ENCODE measurements at places on chromosomes 1 and 21.
A peak's percentile ranks its signal among the peaks of the same experiment; 100 is the strongest.

DNA sequence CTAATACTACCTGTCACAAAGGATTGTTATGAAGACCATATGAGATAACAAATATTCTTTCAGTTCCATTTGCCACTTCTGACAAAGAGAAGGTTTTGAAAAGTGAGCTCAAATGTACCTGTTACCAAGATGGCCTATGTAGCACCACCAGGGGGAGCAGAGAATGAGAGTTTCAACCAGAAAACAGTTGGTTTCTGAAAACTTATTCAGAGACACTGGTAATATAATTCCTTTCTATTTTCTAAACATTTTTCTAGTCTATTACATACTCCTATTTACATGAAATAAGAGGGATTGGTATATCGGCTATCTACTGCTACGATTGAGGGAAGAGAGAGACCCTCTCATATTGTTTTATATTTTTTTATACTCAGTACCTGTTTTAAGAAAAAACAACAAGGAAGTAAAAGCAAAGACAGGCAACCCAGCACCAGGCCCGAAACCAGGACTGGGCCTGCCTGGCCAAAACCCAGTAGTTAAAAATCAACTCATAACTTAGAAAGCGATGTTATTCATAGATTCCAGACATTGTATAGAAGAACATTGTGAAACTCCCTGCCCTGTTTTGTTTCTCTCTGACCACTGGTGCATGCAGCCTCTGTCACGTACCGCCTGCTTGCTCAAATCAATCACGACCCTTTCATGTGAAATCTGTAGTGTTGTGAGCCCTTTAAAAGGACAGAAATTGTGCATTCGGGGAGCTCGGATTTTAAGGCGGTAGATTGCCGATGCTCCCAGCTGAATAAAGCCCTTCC is 48.3 kb downstream of the IL23R start:
- no peak overlapping the region for H3K27ac ChIP-seq
- no peaks in the 10 kb centered on the region for H3K27me3 ChIP-seq
- no peaks in the 10 kb centered on the region for H3K36me3 ChIP-seq
- H3K4me3 ChIP-seq: no peak overlapping the region
- H3K4me1 ChIP-seq: peaks cover 39% of the 10 kb centered on the region
- peak; percentile 79 for DNase-seq

- H3K27ac ChIP-seq: no peak overlapping the region
- H3K36me3 ChIP-seq: no peaks in the 10 kb centered on the region
- peaks cover 2% of the 10 kb centered on the region for H3K4me1 ChIP-seq
- peaks cover 30% of the 10 kb centered on the region for H3K27me3 ChIP-seq
These were observed 5.8 kb upstream of the WNT3A start for GRCh38 chr1:228000836-228001563.

GRCh38 chr21:32930673-32931072 is 95.1 kb upstream of the OLIG2 start:
- no peak for DNase-seq
- H3K27ac ChIP-seq: no peak overlapping the region
- peaks cover 6% of the 10 kb centered on the region for H3K36me3 ChIP-seq
- no peaks in the 10 kb centered on the region for H3K27me3 ChIP-seq
- H3K4me1 ChIP-seq: peaks cover 40% of the 10 kb centered on the region
- H3K4me3 ChIP-seq: no peak overlapping the region

DNA sequence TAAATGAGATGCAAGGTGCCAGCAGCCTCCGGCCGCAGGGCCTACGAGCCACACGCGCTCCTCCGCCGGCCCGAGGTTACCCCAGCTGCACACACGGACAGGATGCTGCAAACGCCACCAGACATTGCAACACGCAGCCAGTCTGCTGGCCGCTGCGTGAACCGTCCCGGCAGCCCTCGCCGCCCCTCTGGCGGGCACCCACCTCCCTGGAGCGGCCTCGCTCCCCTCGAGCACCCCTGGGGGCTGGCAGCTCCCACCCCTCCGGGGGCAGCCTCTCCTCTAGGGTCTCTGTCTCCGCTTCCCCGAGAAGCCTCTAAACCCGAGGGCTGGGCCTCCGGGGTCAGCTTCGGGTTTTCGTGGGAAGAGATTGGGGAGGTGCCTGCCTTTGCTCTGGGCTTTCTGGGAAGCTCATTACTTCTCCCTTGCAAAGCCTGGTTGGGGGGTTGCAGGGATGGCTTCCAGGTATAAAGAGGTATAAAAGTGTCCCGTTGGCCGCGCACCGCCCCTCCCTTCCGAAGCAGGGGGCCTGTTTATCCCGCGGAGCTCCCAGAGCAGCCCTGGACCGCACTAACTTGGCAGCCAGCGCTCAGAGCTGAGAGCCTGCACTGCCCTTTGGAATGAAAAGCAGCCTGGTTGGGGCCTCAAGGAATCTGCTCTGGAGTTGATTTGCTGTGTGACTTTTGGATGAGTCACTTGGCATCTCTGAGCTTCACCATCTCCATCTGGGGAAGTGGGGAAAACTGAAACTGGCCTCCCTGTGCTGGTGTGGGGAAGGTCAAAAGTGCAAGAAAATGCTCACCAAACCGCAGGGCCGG is 21.8 kb downstream of the DHRS3 start:
- H3K36me3 ChIP-seq: peaks cover 43% of the 10 kb centered on the region
- no peak overlapping the region for H3K27ac ChIP-seq
- H3K4me3 ChIP-seq: peak overlapping the region; percentile 45
- H3K27me3 ChIP-seq: no peaks in the 10 kb centered on the region
- DNase-seq: peak; percentile 70

DNA sequence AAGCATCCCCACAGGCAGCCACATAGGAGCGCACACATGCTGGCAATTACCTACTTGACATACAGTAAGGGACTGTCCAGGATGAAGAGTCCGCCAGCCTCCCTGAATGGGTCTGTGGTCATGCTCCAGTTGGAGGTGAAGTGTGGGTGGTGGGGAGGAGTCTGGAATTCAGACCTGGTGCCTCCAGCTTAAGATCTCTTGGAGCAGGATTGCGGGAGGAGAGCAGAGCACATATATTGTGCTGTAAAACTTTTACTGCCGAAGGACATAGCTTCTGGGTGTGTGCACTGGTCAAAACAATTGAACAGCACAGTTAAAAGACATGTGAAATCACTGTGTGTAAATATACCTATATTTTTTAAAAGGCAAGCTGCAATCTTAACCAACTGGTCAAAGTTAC is 17.9 kb downstream of the STK40 start:
- H3K27ac ChIP-seq: peak overlapping the region; percentile 88
- no peaks in the 10 kb centered on the region for H3K27me3 ChIP-seq
- no peak for DNase-seq
- peaks cover 11% of the 10 kb centered on the region for H3K36me3 ChIP-seq
- peaks cover 53% of the 10 kb centered on the region for H3K4me1 ChIP-seq

GRCh38 chr1:18684303-18684702 is 53.7 kb downstream of the PAX7 start:
- no peak for DNase-seq
- H3K27ac ChIP-seq: no peak overlapping the region
- peaks cover 3% of the 10 kb centered on the region for H3K27me3 ChIP-seq
- H3K4me1 ChIP-seq: no peaks in the 10 kb centered on the region
- H3K4me3 ChIP-seq: no peak overlapping the region

GRCh38 chr1:231584117-231584516 is 42.5 kb upstream of the DISC1 start:
- DNase-seq: peak; percentile 6
- H3K4me1 ChIP-seq: no peaks in the 10 kb centered on the region
- H3K27ac ChIP-seq: no peak overlapping the region
- no peaks in the 10 kb centered on the region for H3K27me3 ChIP-seq
- no peaks in the 10 kb centered on the region for H3K36me3 ChIP-seq
- no peak overlapping the region for H3K4me3 ChIP-seq

DNA sequence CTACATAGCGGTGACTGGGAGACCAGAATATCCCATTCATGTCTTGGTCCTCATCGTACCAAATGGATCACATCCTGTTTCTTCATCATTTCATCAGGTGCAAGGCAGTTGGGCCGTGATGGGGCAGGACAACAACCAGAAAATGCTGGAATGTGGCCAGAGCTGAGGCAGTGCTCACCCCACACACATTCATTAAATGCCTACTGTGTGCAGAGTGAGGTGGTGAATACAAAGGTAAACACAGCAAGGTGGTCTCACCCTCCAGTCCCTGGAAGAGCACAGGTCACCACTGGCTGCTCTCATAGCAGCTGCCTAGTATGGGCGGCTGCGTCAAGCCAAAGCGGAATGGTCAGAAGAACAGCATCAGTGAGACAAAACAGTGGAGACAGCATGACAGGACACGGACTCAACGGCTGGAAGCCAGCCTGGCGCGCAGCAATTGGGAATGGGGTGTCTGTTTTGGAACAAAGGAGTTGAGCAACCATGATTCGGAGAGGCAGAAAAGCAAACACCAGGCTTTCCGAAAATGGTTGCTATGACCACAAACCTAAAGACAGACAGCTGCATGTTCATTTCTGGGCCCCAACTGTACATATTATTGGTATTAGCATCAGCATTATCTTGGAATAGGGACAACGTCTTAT is 5.6 kb upstream of the ADAMTSL4 start:
- peaks cover 14% of the 10 kb centered on the region for H3K27me3 ChIP-seq
- H3K4me3 ChIP-seq: no peak overlapping the region
- H3K4me1 ChIP-seq: peaks cover 3% of the 10 kb centered on the region
- no peak for DNase-seq

DNA sequence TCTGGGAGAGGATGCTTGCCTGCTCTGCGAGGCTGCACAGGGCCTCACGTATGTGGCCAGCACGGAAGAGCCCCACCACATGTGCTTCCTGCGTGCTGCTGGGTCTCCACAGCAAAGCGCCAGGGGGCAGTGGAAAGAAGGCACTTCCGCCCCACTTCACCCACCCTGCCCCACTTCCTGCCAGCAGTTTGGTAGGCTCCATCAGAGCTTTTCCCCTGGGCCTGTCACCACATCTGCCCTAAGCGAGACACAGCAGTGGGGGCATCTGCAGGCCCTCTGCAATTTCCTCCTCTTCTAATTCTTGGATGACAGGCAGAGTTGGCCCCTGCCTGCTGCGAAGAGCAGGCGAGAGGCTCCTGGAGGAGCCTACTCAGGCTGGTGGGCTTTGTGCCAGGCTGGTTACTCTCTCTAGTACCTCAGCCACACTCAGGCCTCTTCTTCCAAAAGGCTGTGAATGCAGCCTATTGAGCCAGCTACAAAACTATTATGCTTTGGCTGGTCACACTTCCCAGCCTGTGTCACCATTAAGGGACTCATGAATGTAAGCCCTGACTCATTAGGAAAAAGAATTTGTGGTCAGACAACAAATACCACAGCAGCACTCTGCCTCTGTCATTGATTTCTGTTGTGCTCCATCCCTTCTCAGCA is 25.0 kb downstream of the CD244 start:
- H3K36me3 ChIP-seq: no peaks in the 10 kb centered on the region
- H3K4me3 ChIP-seq: peak overlapping the region; percentile 57
- peak overlapping the region; percentile 99 for H3K27ac ChIP-seq
- H3K27me3 ChIP-seq: no peaks in the 10 kb centered on the region
- peak; percentile 92 for DNase-seq

GRCh38 chr1:189027512-189027911 is 1450.2 kb downstream of the BRINP3 start:
- no peaks in the 10 kb centered on the region for H3K27me3 ChIP-seq
- H3K4me3 ChIP-seq: no peak overlapping the region
- DNase-seq: no peak

- H3K4me3 ChIP-seq: no peak overlapping the region
- no peaks in the 10 kb centered on the region for H3K27me3 ChIP-seq
- peaks cover 8% of the 10 kb centered on the region for H3K4me1 ChIP-seq
- H3K36me3 ChIP-seq: no peaks in the 10 kb centered on the region
These were observed 22.8 kb upstream of the POFUT2 start for GRCh38 chr21:45310459-45310858.

GRCh38 chr1:19850214-19850613 is 32.0 kb upstream of the OTUD3 start:
- DNase-seq: no peak
- H3K27me3 ChIP-seq: peaks cover 5% of the 10 kb centered on the region
- H3K36me3 ChIP-seq: no peaks in the 10 kb centered on the region
- no peaks in the 10 kb centered on the region for H3K4me1 ChIP-seq

DNA sequence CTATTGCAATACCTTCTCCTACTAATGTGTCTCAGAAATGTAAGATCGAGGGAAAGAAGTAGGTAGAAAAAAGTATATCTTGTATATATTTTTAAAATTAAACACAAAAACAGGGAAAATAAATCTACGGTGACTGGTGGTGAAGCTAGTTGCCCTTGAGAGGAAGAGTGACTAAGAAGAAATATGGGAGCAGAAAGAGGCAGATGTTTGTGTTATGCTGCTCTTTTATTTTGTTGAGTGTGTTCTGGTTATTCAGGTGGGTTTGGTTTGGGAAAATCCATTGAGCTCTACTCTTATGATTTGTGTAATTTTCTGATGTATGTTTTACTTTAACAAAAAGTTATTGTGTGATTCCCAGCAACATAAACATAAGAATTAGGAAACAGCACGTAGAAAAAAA is 444.9 kb upstream of the B3GALT2 start:
- DNase-seq: no peak
- no peak overlapping the region for H3K27ac ChIP-seq
- H3K4me1 ChIP-seq: peaks cover 12% of the 10 kb centered on the region

DNA sequence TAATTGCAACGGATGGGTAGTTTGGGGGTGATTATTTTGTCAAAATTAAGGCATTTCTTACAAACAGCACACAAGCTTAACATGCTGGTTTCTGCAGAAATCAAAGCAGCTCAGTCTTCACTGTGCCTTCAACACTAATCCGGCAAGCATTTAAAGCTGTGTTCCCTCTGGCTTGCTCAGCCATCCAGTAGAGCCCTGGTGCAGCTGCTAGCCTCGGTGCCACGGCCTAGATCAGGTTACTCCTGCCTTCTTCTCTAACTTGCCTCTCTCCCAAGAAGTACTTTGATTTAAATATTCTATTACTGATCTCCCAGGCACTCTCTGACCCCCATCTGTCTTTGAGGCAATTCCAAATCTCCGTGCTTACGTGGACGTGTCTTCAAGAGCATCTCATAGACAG is 85.6 kb downstream of the GREM2 start:
- H3K4me3 ChIP-seq: no peak overlapping the region
- no peaks in the 10 kb centered on the region for H3K36me3 ChIP-seq
- H3K27me3 ChIP-seq: no peaks in the 10 kb centered on the region
- DNase-seq: no peak

- H3K27ac ChIP-seq: no peak overlapping the region
- H3K36me3 ChIP-seq: no peaks in the 10 kb centered on the region
- no peaks in the 10 kb centered on the region for H3K27me3 ChIP-seq
- no peak for DNase-seq
- no peak overlapping the region for H3K4me3 ChIP-seq
These were observed 44.8 kb upstream of the SGIP1 start for GRCh38 chr1:66489151-66489550.

GRCh38 chr1:198549866-198550265 is 9.4 kb upstream of the ATP6V1G3 start:
- H3K27ac ChIP-seq: no peak overlapping the region
- H3K4me3 ChIP-seq: no peak overlapping the region
- H3K4me1 ChIP-seq: peaks cover 42% of the 10 kb centered on the region
- H3K36me3 ChIP-seq: peaks cover 4% of the 10 kb centered on the region
- H3K27me3 ChIP-seq: no peaks in the 10 kb centered on the region

GRCh38 chr1:213393860-213394259 is 342.8 kb downstream of the RPS6KC1 start:
- H3K27ac ChIP-seq: no peak overlapping the region
- no peaks in the 10 kb centered on the region for H3K36me3 ChIP-seq
- H3K27me3 ChIP-seq: peaks cover 1% of the 10 kb centered on the region
- no peaks in the 10 kb centered on the region for H3K4me1 ChIP-seq
- no peak overlapping the region for H3K4me3 ChIP-seq

- peaks cover 11% of the 10 kb centered on the region for H3K4me1 ChIP-seq
- no peak for DNase-seq
- H3K36me3 ChIP-seq: no peaks in the 10 kb centered on the region
These were observed 1.4 kb upstream of the EPHB2 start for GRCh38 chr1:22709227-22709626.
